ENCODE measurements at places on chromosomes 3 and 15.

DNA sequence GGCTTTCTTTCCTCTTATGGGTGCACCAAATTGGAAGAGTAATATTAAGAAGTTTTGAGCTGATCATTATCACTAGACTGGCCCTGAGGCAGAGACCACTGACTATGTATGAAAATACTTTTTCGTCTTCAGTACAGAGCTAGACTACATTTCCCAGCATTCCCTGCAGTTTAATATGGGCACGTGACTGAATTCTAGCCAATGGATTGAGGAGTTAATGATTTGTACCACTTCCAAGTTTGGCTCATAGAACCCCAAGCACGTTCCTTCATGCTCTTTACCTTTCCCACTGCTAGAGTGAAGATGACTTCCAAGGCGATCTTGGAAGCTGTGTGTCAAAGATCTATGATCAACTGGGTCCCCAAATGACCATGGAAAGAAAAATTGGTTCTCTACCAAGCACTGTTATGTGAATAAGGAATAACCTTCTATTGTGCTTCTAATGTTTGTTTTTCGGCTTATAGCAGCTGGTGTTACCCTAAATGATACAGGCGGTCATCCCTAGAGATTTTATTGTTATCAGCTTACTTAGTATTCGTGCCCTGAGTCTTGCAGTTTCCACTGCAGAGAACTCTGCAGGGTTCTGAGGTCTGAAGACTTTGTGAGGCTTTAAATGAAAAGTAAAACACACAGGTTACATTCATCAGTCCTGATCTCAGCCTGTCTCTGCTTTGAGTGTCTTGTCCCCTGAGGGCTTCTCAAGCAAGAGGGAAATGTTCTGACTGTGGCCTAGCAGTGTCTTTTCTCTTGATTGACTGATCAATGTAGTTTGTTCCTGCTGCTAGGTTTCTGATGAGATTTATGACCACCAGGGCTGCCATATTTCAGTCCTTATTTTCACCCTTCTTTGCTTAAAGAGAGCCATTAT, 486.8 kb downstream of the PDCD6IP start:
- DNase-seq, result no peak

GRCh38 chr3:138332472-138333073, 2.9 kb upstream of the NME9 start:
- DNase-seq, result no peak

DNA sequence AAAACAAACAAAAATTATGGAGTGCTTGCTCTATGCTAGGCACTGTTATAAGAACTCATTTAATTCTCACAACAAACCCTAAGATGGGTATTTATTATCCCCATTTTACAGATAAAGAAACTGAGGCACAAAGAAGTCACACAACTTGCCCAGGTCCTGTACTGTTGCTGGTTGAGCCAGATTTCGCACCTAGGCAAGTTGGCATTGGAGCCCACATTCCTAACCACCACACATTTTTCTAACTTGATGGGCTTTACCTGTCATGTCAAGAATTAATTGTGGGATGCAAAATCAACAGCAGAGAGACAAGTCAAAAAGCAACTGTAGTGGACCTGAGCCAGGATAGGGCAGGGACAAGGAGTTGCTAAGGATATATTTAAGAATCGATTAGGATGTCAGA, 47.9 kb upstream of the VILL start:
- no peak for DNase-seq

DNA sequence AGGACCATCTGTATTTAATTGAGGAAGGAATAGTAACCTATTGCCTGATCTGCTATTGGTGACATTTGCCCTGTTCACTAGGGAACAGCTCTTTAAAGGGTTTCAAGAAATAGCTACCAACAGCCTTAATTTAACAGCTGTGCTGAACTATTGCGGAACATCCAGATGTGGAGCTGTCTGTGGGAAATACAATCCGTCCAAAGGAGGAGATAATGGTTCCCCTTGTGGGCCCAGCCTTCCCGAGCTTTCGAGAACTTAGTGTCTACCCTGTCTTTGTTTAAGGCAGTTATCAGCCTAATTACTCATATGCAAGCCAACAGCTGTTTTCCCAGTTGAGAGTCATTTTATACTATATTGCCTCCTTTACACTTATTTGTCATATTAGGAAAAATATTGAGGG, 398.6 kb downstream of the WDR72 start:
- DNase-seq, result no peak

GRCh38 chr15:80160570-80161156, 7.9 kb downstream of the FAH start:
- peak; percentile 94 for DNase-seq

GRCh38 chr15:95359966-95360365, 970.5 kb upstream of the NR2F2 start:
- DNase-seq, result no peak

- DNase-seq, result no peak
Measured at GRCh38 chr3:129031476-129032215, 28.9 kb upstream of the GP9 start.

DNA sequence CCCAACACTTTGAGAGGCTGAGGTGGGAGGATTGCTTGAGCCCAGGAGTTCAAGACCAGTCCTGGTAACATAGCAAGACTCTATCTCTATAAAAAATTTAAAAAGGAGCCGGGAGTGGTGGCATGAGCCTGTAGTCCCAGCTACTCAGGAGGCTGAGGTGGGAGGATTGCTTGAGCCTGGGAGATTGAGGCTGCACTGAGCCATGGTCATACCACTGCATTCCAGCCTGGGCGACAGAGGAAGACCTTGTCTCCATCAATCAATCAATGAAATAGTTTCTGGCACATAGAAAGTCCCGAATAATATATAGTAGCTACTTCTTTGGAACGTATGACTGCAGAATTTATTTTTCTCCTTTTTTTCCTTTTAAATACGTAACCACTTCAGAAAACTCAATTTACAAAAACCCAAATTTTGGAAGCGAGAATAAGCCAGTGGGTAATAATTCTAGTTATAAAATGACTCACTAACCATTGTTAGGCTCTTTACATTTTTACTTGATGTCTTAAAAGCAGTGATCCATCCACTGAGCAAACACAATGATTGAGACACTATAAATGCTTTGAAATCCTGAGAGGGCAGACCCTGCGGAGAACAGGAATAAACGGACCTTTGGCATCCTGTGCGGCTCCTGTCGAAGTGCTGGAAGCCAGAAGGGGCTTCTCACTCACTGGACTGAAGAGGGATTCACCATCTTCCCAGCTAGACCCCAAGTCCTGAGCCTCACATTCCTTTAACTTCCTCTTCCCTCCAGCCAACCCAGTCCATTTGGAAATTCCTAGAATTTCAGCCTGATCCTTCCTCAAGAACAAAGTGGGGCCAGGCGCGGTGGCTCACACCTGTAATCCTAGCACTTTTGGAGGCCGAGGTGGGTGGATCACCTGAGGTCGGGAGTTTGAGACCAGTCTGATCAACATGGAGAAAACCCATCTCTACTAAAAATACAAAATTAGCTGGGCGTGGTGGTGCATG, 68.4 kb upstream of the MFGE8 start:
- DNase-seq, result no peak

DNA sequence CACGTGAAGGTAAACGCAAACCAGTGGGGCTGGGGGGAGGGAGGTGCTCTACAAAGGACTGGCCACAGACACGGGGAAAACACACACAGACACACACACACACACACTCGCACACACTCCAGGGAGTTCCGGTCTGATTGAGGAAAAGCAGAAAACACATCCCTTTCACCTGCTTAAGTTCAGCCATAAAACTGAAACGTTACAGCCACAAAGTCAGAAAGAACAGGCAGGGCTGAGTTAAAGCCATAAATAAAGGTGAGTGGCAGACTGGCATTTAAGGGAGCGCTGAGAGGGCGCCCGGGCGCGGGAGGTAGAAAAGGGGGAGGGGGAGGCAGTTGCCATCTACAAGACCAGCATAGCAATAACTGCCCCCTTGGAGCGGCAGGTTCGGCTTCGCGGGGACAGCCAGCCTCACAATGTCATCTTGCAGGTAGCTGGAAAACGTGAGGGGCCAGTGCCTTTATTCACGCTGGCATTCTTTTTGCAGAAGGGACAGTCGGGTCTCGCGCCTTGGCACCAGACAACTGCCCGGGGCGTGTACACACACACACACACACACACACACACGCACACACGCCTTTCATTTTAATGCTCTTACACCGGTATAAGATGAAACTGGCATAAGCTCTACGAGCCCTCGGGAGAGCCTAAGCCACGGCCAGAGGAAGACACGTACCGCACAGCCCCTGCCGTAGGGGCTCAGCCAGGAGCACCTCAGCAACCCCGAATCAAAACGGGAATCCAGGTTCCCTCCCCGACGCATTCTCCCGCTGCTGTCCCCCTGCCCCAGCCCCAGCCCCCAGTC, 866 bp downstream of the TNIK start:
- no peak for DNase-seq

DNA sequence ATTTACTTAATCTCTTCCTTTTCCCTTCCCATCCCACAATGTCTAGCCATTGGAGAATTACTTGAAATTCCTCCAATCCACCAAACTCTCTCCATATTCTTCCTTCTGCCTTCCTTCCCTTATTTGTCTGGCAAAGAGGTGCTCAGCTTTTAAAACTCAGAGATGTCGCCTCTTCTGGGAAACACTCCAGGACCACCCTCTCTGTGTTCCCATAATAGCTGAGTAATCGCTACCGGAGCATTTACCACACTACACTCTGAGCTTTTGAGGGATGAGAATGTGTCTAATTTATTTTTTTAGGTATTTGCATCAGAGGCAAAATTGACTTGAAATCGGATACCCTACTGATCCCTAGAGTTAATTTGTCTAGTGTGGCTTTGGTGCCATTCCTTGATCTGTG, 245.7 kb upstream of the TPRG1 start:
- no peak for DNase-seq

DNA sequence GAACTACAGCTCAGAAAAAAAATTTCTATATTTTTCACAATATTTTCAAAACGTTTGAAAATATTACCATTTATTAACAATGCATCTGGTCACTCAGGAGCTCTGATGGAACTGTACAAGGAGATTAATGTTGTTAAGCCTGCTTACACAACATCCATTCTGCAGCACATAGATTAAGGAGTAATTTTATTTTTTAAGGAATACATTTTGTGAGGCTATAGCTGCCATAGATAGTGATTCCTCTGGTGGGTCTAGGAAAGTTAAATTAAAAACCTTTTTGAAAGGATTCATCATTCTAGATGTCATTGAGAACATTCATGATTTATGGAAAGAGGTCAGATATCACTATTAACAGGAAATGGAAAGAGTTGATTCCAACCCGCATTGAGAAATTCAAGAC, 196.9 kb downstream of the C3orf38 start:
- DNase-seq, result no peak

GRCh38 chr3:156787001-156787400, 39.2 kb upstream of the LEKR1 start:
- DNase-seq, result no peak

GRCh38 chr3:61173676-61174075, 77.6 kb downstream of the FHIT start:
- DNase-seq, result no peak

- no peak for DNase-seq
Measured at GRCh38 chr15:38154837-38155236, 97.8 kb upstream of the SPRED1 start.

DNA sequence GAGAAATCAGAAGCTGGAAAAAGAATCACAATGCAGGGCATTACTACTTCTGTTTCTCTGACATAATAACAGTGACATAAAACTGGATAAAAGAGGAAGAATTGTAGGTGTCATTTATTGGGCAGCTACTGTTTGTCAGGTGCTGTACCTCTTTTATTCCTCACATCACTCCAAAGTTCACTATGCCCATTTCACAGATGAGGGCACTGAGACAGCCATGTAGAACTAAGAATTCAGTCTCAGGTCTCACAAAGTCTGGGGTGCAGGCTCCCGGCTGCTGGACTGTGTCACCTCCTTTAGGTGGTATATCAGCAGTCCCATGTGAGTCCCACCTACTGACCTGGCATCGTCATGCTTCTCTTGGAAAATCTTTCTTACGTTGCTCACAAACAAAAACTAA, 20.8 kb downstream of the TMEM212 start:
- no peak for DNase-seq

GRCh38 chr15:51341366-51342226, at the start of gene GLDN:
Gene GLDN, plus strand, starts transcription at chr15:51341655. Its CDS starts 30 bp downstream, at chr15:51341685.
- no peak for DNase-seq

DNA sequence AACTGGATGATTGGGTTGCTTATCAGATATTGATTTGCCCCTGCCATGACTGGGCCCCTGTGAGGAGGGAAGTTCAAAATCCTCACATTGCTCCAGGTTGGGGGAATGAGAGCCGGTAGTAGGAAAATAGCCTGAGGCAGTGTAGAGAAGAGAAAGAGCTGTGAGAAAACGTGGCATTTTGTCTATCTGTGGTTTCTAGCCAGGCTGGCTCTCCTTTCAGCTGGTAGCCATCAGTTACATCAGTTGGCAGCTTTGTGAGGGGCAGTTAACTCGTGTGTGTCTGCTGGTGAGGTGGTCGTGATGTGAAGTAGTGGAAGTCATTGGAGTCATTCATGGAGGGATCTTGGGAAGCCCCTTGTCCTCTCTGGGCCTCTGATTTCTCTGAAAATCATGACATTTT, 5.2 kb downstream of the ESYT3 start:
- no peak for DNase-seq

GRCh38 chr15:101804375-101804774, 1.1 kb downstream of the OR4F6 start:
- no peak for DNase-seq

DNA sequence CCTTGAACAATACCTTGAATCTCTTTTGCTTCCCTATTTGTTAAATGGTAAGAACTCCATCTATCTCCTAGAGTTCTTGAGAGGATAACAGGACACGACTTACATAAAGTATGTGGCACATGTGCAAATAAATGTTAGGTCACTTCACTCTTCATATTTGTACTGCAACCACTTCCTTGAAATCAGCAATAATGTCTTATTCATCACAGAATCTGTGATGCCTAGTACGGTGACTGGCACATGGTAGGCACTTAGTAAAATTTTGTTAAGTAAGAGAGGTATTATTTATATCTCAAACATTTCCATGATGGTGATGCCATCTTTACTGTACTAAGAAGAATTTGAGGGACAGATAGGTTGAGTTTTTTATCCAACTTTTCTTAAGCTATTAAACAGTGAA, 14.3 kb downstream of the CD47 start:
- DNase-seq, result no peak

- DNase-seq, result no peak
Measured at GRCh38 chr3:37170060-37170459, 4.3 kb downstream of the LRRFIP2 start.

GRCh38 chr3:53159156-53160060, 1.6 kb upstream of the PRKCD start:
- no peak for DNase-seq

- no peak for DNase-seq
Measured at GRCh38 chr3:195777975-195778374, 33.8 kb downstream of the MUC4 start.

GRCh38 chr3:52839892-52840545, 5.2 kb upstream of the MUSTN1 start:
- DNase-seq, result no peak

- DNase-seq, result peak; percentile 36
Measured at GRCh38 chr3:198079771-198080520, 119.9 kb downstream of the LMLN start.

DNA sequence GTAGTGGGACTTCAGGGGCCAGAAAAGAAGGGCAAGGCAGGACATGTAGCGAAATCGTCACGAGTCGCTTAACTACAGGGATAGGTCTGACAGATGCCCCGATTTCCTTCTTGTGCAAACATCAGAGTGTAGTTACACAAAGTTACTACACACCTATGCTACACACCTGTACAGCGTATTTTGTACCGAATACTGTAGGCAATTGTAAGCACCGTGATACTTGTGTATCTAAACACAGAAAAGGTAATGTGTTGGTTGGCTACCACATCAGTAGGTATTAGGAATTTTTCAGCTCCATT, 515 bp upstream of the MTHFS start:
- DNase-seq, result no peak

- DNase-seq, result no peak
Measured at GRCh38 chr15:52730594-52730993, 51.4 kb upstream of the ATOSA start.

- DNase-seq, result no peak
Measured at GRCh38 chr3:136232413-136232812, 17.7 kb upstream of the PCCB start.

All from GF-D8 (cell line).